ENCODE measurements at places on chromosomes 7 and 10. TPM values are rescaled to one million over a fixed set of nuclear protein-coding genes. Genes with fewer than 3 reads are reported as not detected.

DNA sequence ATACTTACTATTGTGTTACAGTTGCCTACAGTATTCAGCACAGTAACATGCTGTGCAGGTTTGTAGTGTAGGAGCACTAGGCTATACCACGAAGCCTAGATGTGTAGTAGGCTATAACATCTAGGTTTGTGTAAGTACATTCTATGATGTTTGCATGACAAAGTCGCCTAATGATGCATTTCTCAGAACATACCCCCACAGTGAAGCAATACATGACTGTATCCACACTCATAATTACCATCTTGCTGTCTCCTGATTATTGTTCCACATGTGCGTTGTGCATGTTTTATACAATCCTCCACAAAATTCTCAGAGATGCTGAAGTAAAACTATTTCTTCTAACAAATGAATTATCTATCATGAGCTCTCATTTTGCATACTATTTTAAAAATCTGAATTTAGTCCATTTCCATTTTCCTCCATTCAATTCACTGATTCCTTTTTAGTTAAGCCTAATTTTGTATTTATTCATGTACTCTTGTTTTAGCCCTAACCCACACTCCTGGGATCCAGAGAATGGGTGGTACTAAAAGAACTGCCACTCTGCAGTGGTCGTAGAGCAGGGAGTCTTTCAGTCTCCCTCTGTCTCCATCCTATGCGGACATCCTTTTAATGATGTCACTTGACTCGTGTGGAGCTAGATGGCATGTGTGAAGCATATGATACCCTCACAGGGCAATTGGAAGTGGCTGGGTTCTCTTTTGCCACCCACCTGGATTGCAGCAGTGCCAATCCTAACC lies 67.6 kb upstream of the CAV2 start:
- no peak for DNase-seq

GRCh38 chr7:154423231-154423630 lies 371.0 kb downstream of the DPP6 start:
- no peak for DNase-seq

GRCh38 chr7:113921363-113921762 lies 2.6 kb upstream of the PPP1R3A start:
- DNase-seq = no peak

- no peak for DNase-seq
Observed at GRCh38 chr10:47401874-47402640, 18.0 kb upstream of the ZNF488 start.

- DNase-seq = no peak
Observed at GRCh38 chr7:105502173-105502572, 19.9 kb downstream of the PUS7 start.

DNA sequence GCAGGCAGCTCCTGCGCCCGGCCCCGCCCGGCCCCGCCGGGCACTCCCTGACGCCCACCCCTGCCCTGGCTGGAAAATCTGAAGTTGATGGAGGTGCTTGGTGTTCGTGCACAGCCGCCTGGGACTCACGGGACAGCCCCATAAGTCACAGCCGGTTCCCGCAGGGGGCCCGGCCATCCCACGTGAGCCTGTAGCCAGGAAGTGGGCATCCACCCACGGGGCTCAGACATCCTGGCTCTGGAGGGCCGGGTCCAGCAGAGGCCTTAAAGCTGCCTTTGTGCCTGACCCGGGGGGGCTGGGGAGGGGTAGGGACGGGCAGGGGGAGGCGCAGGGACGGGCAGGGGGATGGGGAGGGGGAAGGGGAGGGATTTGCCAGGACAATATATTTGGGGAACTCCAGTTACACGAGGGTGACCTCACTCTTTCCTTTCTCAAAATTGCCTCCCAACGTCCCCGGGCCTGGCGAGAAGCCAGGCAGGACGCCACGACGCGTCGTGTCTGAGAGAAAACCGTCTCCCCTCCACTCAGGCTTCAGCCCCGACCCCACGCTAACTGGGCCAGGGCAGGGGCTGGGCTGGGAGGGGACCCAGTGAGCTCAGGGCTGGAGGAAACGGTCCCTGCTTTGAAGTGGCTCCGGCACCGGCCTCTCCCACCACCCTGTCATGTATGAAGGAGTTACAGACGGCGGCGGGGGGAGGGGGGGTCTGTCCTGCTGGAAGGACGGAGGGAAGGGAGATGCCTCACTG lies 82.1 kb upstream of the PDGFA start:
- no peak for DNase-seq

DNA sequence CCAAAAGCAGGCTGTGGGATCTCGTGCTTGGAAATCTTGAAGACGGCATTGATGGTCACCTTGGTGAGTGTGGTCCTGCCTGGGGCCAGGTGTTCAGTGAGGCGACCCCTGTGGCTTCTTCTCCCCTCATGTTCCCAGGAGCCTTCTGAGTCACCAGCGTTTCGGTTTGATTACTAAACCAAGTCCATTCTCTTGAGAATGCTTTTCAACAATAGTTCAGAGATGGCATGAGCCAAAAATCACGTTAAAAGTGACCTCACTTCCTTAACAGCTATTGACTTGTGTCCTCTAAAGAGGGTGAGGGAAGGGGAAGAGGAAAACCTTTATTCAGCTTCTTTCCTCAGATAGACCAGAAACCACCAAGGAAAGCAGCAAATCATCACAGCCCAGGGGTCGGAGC lies 315.2 kb downstream of the GATA3 start:
- no peak for DNase-seq

NKX1-2 gene
- total RNA-seq = not detected

TPK1 gene
- 11.5 TPM for total RNA-seq
